Mesenchymal stem cell (in vitro differentiated cells and primary cell): ENCODE measurements at places on chromosomes 3 and 15.

DNA sequence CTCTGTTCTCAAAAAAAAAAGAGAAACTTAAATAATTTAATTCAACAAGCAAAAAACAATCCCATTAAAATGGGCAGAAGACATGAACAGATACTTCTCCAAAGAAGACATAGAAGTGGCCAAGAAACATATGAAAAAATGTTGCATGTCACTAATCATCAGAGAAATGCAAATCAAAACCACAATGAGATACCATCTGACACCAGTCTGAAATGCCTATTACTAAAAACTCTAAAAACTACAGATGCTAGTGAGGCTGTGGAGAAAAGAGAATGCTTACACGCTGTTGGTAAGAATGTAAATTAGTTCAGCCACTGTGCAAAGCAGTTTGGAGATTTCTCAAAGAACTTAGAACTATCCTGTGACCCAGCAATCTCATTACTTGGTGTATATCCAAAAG lies 382.9 kb downstream of the OTOL1 start:
- DNase-seq: no peak

GRCh38 chr3:50584391-50584790 lies 15.1 kb downstream of the HEMK1 start:
- DNase-seq: peak; percentile 14

- no peak for DNase-seq
Measured at GRCh38 chr3:19384868-19385267, 236.6 kb downstream of the KCNH8 start.

DNA sequence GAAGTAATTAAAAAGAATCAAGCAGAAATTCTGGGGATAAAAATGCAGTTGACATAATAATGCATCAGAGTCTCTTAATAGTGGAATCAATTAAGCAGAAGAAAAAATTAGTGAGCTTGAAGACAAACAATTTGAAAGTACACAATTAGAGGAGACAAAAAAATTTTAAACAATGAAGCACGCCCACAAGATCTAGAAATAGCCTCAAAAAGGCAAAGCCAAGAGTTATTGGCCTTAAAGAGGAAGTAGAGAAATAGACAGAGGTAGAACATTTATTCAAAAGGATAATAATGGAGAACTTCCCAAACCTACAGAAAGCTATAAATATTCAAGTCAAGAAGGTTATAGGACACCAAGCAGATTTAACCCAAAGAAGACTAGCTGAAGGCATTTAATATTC lies 113.3 kb downstream of the TBC1D2B start:
- DNase-seq: no peak

GRCh38 chr15:85646538-85647091 lies 148.1 kb downstream of the KLHL25 start:
- peak; percentile 91 for DNase-seq

- no peak for DNase-seq
Measured at GRCh38 chr3:128348805-128349531, 117.7 kb downstream of the DNAJB8 start.

- DNase-seq: no peak
Measured at GRCh38 chr3:128523591-128523990, 30.6 kb upstream of the GATA2 start.

DNA sequence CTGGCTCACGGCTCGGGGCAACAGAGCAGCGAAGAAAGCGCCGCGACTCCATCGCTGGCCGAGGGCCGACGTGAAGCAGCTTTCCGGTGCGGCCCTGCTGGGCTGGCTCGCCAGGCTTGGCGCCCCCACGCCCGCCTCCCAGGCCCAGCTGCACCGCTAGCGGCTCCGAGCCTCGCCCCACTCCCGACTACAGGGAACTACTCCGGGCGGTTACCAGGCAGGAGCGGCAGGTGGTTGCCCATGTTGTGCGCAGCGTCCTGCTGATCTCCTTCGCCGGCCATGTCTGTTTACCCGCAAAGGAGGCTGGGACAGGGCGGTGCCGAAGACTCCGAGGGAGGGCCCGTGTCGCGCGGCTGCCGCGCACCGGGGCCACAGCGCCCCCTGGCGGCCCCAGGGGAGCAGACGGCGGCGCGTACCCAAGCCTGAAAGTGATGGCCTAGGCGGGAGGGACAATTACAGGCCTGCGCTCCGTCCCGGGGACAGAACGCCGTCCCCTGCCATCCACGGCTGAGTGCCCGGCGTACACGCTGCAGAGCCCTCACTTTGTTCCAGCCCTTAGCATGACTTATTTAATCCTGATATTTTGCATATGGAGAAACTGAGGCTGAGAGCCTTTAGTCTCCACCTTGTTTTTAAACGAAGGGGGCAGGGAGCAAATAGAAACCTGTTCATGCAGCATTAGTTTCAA lies at the start of gene CRBN:
Gene CRBN (minus strand): TSS at position 285 of the 688 bp plus-strand sequence. CDS start 4 bp downstream, at position 281.
- peak; percentile 86 for DNase-seq

DNA sequence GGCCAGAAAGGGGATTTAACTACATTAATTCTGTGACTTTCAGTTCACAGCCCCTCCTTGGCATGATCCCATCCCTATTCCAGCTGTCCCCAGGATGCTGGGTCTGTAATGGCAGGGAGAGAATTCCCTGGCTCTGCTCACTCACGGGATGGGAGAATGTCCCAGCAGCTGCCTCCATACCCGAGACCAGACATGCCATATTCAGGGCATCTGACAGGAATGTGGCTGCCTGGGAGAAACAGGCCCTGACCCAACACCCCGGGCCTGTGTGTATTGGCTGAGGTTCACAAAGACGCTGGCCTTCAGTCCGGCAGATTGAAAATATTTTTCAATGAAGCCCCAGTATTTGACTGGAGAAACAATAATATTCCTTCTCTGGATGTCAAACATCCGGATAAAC lies 83.6 kb upstream of the SMAD3 start:
- no peak for DNase-seq

DNA sequence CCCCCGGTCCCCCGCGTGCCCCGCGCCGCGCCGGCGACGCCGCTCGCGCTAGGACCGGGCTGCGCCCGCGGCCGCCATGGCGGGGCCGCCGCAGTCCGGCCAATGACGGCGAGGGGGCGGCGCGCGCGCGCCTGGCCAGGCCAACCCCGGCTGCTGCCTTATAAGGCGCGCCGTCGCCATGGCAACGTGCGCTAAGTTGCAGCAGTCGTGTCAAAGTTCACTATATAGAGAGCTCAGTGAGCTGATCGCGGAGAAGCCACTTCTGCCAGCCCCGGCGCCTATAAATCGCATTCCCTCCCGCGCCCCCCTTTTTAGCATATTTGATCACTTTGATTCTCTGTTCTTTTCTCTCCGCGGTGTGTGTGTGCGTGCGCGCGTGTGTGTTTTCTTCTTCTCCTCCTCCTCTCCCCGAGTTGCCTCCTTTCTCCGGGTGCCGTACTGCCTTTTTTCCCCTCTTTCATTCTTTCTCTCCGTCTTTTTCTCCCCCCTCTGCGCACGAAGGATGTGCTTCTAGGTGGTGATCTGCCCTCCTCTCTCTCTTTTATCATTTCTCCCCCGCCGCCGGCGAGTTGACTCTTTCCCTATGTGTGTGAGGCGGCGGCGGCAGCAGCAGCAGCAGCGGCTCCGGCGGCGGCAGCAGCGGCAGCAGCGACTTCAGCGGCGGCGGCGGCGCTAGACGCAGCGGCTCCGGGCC lies at the start of gene NR2F2:
Gene NR2F2 (plus strand): TSS at position 251 of the 694 bp plus-strand sequence. CDS start 1,406 bp downstream, outside the sequence.
- DNase-seq: peak; percentile 99

DNA sequence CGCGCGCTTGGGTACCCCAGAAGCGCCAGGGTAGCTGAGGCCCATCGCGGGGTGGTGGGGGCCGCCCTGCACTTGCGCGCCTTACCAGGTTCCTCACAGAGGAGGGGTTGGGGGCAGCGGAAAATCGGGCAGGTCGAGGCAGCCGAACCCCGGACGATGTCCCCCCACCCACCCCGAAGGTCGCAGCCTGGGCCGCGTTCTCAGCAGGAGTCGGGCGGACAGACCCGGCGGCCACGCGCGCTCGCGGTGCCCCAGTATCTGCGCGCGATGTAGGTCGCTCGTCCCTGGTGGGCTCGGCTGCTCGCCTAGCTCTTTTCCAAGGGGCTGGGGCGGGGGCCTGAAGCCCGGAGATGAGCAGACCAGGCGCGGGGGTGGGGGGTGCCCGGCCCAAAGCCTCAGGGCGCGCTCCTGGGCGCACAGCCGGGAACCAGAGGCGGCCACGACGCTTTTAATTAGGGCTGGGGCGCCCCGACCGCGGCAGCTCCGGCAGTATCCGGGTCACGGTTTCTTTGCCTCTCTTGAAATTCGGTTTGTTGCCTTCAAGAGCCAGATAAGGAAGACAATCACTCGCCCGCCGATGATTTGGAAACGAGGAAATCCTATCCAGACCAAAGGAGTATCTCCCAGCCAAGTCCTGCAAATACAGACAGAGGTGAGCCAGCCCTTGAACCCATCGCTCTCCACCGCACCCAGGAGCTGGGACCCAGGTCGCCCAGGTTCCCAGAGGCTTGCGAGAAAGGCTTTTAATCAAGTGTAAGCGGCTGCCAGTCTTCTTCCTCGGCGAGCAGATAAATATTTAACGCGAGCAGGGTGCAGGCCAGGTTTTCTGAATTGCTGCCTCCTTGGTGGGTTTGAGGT lies 4.6 kb downstream of the SKOR1 start:
- DNase-seq: no peak

DNA sequence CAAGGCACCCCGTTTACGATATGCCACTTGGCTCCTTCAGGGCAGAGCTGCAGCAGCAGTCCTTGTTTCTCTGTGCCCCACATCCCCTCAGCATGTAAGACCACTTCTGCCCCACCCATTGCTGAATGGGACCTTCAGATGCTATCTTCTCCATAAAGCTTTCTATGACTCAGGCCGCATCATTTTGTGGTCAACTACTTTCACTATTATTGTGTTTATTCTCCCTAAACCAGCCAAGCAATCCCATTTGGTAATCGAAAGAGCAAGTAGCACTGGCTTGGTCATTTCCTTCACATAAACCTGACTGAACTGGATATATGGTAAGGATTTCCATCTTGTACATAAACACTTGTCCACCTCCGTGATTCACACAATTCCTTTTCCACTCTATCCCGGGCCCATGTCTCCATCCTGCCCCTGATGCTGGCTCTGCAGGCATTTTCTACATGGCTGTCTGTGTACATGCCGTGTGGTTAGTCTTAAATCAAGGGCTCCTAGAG lies 25.7 kb downstream of the LIPC start:
- peak; percentile 97 for DNase-seq

DNA sequence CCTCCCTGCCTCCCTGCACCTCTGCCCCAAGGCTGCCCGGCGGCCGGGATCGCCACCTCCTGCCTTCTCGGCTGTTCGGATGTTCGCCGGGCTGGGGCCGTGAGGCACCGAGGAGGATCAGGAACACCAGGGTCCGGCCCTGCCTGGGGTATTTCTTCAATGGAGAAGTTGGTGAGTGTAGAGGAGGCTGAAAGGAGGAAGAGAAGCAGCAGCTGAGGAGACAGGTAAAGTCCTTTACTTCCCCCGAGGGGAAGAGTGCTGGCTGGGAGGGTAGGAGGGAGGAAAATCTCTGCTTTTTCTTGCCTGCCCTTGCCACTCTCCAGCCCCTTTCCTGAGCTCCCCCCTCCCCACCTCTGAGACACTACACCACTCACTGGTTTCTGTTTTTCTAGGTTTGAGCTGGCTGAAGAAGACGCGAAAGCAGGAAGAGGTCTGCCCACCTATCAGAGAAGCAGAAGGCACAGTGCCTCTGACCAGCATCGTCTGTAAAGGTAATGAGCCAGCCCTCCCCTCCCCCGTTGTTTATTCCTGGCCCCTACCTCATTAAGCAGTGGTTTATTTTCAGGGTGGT lies 519 bp downstream of the ASB7 start:
- peak; percentile 63 for DNase-seq

- DNase-seq: peak; percentile 63
Measured at GRCh38 chr15:63752075-63752684, 81.6 kb downstream of the HERC1 start.

DNA sequence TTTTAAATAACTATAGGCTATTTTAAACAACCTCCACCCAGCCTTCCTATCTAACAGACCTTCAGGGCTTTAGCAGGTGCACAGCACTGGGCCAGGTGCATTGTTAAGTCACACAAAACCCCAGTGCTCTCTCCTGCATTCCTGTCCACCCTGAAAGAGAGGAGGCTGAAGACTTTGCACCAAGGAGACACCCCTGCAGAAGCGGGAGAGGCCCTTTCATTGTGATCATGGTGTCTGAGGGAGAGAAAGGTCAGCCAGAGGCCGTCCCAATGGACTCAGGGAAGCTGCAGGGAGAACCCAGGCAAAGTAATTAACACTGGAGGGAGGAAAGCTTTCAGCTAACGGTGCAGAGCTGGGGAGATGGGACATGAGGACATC lies 5.2 kb downstream of the LRIG1 start:
- DNase-seq: no peak

- DNase-seq: no peak
Measured at GRCh38 chr3:147630921-147631415, 221.8 kb downstream of the ZIC1 start.

- no peak for DNase-seq
Measured at GRCh38 chr3:139458348-139458747, 18.0 kb downstream of the RBP2 start.

DNA sequence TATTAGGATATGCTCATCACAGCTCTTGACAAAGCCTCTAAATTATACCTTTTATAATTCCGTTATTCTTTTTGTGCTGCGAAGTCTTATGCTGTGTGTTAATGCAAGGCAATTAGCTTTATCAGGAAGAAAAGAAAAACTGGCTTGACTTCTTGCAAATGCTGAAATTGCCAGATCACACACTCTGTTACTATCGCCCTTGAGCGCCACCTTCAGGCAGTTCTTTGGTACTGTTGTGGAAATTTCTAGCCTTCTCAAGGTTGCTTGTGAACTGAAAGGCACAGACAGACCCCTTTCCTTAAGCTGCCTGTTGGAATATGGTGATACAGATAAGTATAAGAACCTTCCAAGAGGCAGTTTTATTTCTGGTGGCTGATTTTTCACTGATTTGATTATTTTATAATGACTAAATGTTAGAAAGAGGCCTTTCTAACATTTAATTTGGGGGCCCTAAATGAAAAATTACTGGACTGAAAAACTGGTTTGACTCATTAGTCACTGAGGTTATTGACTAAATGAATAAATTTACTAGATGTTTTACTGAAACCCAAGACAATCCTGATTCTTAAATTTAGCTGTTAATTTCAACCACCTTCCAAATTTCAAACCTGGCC lies 126.2 kb upstream of the RASGRP1 start:
- peak; percentile 76 for DNase-seq

DNA sequence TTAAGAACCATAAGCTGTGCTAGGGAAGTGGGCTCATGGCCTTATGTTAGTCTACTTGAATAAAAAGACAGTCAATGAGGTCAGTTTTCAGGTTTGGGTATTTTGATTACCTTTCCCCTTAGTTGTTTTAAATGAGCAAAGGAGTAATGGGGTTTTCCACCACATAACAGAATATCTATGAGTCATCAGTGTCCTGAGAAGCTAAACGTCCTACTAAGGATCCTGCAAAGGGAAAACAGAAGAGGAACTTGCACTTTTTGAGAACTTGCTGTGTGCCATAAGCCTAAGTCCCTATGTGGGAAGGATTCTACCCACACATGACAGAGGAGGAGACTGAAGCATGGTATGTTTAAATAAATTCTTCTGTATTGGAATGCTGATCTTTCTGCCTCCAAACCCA lies 292.8 kb upstream of the TMC3 start:
- peak; percentile 1 for DNase-seq

DNA sequence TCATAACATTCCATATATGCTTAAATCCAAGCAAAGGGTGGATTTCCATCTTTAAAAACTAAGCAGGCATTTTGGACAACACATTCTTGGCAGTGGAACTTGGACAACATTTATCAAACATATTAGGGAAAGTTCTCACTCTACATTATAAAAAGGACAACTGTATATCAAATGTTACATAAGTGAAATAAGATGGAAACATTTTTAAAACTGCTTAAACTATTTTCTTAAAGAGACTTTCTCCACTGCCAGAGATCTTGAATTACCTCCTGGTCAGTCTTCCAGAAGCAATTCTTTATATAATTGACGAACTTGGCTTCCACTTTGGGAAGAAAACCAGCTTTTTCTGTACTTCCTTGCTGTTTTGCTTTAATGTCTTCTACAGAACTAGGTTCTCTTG lies 109.3 kb downstream of the NEO1 start:
- DNase-seq: no peak
